ENCODE measurements at places on chromosomes 2 and 18.

GRCh38 chr2:237234268-237234667, 148.6 kb downstream of the COPS8 start:
- no peak for DNase-seq

DNA sequence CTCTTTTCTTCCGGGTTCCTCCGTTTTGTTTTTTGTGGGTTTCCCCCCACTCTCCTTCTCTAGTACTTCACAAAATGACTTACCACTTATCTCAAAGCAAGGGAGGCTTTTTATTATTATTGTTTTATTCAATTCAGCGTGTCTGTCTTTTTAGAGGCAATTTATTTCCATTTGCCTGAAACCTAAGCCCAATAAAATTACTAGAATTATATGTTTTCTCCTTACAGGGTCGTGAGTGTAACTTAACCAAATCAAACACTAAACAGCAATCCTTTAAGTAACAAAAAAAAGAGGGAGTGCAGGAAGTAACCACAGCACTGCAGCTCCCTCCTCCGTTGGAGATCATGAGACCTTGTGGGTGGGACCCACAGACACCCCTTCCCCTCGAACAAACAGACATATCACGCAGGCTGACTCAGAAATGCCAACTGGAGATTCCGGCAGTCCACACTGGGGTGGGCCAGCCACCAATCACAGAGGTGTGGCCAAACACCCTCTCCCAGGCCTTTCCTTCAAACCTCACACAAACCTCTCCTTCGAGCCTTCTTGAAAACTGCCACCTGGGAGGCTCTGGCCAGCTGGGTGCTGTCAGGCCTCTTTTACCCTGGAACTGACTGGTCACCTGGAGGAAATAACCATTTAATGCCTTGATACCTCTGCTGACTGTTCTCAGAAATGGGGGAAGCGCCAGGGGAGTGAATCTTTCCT, 207.1 kb upstream of the SMAD2 start:
- DNase-seq: no peak

GRCh38 chr18:3081584-3081991, 68.6 kb upstream of the LPIN2 start:
- DNase-seq: no peak

- peak; percentile 48 for DNase-seq
Measured at GRCh38 chr2:157894694-157895435, 18.7 kb upstream of the ACVR1 start.

DNA sequence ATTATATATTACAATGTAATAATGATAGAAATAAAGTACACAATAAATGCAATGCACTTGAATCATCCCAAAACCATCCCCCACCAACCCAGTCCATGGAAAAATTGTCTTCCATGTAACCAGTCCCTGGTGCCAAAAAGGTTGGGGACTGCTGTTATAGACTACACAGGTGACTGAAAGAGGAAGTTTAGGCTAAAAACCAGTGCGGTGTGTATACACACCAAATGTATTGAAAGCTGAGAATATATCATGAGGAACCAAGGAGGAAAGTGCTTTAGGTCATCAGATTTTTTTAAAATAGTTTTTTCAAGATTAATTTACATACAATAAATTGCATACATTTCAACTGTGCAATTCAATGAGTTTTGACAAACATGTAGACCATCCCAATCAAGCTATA, 20.5 kb upstream of the C1D start:
- no peak for DNase-seq

DNA sequence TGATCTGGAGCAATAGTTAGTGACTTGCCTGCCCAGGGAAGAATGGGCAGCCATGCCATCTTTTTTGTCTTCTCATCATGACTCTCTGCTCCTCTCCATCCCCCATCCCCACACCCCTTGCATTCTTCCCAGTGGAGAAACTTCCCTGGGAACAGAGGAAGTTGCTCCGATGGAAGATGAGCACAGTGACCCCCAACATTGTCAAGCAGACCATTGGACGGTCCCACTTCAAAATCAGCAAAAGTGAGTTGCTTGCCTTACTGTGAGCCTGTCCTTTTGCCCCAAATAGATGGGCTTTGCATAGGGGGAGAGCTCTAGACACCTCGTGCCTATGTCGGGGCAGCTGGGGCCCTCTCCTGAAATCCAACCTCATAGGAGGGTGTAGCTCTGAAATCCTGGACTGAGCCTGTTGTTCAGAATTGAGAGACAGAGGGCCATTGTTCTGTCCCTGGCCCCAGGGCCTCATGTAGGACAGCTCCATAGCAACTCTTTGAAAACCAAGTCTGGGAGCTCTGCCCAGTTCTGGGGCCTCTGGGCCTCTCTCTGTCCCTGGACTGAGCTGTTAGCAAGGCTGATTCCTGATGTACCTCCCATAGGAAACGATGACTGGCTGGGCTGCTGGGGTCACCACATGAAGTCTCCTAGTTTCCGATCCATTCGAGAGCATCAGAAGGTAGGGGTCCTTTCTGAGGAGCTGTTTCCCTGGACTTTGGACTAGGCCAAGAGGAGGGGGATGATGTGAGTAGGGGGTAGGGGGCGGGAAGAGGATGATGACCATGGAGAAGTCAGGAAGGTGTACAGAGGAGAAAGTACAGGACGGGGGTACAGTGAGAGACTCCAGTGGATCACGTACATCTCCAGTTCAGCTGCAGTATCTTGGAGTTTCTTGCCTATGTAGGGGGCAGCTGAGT, 35.2 kb downstream of the TTLL4 start:
- no peak for DNase-seq

DNA sequence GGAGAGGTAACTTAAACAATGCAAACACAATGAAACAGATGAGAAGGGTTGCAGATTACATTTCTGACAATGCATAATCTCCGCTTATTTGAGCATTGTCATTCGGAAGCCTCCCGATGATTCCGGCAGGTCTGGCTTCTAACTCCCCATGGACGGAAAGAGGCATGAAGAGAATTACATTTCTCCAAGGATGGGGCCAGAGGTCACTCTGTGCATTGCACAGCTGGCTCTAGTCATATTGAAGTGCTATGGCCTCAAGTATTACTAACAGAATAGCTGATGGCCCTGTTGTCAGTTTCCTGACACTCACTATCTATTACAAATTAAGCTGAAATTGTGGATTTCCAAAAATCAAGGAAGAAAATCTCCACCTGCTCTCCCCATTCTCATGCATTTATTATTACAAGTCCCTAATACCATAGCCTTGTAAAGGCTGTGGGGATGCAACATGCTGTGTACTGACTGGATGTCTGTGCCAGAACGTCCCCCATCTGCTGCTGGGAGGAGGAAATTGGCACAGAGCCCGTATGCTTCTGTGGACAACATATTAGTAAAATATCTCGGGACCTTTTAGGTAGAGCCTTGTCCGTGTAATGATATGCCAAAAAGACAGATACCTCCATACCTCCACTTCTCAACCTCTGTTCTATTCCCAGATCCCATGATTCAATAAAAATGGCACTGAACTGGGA, 168.1 kb downstream of the SETBP1 start:
- no peak for DNase-seq

DNA sequence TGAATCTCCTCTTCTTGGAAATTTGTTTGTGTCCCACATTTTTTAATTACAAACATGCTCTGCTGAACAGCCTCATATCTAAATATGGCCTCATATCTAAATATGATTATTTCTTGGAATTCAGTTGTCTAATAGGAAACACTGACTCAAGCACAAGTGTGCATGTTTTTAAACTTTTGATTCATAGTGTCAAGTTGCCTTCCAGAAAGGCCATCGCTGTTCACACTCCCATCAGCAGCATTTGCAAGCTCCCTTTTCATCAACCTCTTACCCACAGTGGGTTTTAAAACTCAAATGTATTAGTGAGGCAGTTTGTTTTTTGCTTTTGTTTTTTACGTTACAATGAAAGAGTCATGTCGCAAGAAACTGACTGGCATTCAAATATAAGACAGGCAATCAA, 65.2 kb upstream of the SMAD2 start:
- DNase-seq: no peak

GRCh38 chr2:11281186-11281585, 63.2 kb downstream of the ROCK2 start:
- no peak for DNase-seq

GRCh38 chr2:79389481-79389880, 123.4 kb upstream of the CTNNA2 start:
- no peak for DNase-seq

DNA sequence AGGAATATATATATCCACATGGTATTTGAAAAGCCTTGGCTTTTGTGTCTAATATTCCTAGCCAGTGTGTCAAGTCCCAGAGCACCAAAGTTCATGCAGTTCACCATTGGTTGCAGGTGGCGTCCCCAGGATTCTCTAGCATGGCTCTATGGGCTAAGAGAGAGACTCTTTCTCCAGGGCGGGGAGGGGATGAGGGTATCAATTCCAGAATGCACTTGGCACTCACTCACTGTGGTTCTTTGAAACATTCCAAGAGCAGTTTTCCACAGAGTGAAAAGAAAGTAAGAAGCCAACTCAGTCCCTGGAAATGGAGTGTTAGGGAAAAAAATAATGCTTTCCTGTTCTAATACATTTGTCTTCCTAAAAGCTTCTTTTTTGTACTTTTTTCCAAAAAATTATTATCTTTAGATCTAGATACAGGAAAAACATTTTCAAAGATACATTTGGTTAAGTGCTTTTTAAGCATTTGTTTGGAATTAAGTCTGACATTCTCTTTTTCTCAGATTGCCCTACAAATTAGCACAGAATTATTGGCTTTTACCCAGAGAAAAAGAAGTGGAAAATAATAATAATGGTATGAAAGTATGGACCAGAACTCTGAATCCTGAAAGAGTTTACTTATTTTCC, 239.9 kb downstream of the PAX3 start:
- DNase-seq: no peak

GRCh38 chr2:218168635-218169462, 2.1 kb upstream of the CXCR1 start:
- DNase-seq: no peak

- DNase-seq: no peak
Measured at GRCh38 chr2:231399853-231400680, 4.6 kb downstream of the B3GNT7 start.

DNA sequence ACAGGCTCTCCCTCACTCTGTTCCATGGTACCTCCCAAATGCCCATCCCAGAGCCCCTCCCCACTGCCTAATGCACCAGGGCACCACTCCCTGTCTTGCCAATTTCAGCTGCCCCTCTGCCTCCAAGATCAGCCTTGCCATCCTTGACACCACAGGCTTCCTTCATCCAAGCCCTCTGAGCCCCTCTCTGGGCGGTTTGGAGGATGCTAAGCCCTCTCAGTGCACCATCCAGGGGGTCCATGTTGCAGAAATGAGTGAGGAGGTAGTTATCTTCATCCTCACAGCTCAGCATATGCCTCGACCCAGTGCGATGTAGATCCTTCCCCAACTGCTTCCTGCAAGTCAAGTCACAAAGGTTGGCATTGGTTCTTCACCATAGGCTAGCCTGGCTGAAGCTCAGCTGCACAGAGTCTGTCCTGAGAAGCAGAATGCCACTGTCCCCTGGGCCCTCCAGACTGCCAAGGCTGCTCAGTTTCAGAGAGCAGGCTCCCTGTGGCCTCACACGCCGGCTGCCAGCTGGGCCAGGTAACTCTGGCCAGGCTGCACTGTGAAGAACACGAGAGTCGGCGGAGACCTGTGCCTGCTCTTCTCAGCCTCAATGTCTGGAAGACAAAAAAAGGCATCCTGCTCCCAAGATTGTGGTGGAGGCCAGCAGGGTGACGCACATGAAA, 9.9 kb upstream of the MAP3K2 start:
- DNase-seq: no peak

GRCh38 chr18:13131283-13131682, 87.3 kb upstream of the LDLRAD4 start:
- DNase-seq: peak; percentile 17

DNA sequence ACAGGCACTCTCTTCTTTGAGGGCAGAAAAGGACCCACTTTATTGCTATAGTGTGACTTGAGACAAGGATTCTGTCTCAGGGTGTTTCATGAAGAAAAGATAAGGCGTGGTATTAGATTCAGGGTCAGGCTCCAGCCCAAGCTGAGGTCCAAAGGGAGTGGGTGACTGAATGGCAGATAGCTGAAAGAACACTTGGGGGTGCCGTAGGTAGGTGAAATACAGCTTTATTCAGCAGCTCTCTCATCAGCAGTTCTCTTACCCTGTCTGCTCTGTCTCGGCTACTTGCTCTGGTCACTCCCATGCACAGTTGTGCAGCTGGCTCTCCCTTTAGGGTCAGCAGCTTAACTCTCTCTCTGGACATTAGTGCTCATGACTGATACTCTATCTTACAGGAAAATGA, 379.9 kb downstream of the LPIN1 start:
- DNase-seq: no peak

DNA sequence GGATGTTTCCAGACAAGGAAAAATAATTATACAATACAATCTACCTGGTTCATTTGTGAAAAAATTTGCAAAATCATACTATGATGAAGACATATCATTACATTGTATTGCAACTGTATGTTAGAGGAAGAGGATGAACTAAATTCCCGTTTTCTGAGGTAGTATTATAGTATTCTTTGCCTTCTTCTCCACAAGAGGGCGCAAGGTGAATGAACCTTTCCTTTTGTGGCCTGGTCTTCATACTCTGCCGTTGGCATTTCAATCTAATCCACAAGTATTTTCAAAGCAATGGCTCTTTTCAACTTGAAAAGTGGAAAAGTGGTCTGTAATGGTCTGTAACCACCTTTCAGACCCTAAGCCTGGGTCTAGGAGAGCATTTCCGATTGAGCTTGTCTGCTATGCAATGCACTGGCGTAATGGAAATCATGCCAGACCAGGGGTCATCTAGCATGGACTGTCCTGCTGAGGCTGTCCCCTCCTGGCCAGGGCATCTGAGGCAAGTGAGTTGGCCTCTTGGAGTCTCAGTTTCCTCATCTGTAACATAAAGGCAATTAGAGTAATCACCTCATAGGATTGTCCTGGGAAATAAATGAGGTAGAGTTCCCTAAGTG, 30.8 kb upstream of the ZNF396 start:
- peak; percentile 48 for DNase-seq

DNA sequence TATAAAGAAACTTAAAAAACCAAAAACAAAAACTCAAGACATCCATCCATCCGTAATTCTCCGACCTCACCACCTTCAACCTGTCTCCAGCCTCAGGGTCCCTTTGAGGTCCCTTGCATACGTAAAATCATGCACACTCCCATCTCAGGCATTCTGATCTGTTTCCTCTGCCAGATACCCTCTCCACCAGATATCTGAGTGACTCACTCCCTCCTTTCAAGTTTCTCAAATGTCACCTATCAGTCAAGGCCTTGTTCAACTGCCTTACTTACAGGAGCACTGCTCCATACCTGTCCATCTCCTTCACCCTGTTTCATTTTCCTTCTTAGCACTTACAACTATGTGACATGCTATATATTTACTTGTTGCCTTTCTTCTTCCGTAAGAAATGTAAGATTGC, 369.3 kb downstream of the NBAS start:
- DNase-seq: no peak

GRCh38 chr2:173708806-173709205, 256.4 kb downstream of the SP3 start:
- DNase-seq: no peak

- DNase-seq: no peak
Measured at GRCh38 chr2:239723486-239724193, 301.5 kb downstream of the NDUFA10 start.

GRCh38 chr18:45417392-45417791, 197.9 kb upstream of the SLC14A2 start:
- DNase-seq: no peak

GRCh38 chr2:230976671-230977171, 19.2 kb upstream of the SPATA3 start:
- DNase-seq: no peak
